ENCODE measurements at places on chromosomes 12 and 14.
A peak's percentile ranks its signal among the peaks of the same experiment; 100 is the strongest.

DNA sequence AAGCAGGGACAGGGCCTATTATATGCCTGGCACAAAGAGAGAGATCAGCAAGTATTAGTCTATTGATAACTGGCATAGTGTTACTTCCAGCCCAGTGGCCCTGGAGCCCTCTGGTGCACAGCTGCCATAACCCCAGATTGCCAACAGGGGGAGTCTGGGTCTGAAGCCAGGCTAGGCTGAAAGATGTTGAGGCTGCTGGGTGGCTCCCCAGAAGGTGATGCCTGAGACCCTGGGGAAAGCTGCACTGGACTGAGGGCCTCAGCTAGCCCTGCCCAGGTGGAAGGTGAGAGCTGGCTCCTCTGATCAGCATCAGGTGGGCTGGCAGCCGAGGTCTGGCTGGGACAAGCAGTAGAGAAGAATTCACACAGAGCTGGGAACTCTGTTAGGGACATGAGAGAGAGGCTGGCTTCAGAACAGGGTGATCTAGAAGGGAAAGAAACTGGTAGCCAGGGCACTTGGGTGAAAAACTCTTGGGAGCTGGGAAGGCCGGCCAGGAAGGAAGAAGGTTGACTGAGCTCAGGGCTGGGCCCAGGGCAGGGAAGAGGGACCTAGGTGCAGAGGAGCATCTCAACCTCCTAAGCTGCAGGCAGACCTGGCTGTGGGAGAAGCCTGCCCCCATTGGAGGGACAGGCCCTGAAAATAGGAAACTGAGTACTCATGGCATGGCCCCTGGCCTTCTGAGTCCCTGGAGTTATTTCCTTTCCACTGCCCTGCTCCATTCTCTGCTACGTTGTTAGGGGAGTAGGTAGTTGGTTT, 3.9 kb downstream of the GZMH start:
- no peak for DNase-seq

GRCh38 chr14:60166142-60166541, 944 bp upstream of the DHRS7 start:
- no peak for DNase-seq

DNA sequence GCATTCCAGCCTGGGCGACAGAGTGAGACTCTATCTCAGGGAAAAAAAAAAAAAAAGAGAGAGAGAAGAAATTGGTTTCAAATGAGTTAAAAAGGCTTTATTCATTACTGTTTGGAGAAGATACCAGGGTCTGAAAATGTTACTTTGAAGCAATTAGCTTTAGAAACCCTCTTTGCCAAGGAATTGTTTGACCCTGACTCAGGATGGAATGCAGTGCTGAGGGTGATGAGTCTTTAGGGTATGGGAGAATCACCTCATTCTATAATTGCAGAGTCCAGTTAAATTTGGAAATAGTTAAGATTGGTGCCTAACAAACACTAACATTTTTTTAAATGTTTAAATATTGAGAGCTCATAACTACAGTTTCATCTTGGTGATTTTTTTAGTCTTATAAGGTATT, 13.3 kb downstream of the RAP1B start:
- no peak for DNase-seq

DNA sequence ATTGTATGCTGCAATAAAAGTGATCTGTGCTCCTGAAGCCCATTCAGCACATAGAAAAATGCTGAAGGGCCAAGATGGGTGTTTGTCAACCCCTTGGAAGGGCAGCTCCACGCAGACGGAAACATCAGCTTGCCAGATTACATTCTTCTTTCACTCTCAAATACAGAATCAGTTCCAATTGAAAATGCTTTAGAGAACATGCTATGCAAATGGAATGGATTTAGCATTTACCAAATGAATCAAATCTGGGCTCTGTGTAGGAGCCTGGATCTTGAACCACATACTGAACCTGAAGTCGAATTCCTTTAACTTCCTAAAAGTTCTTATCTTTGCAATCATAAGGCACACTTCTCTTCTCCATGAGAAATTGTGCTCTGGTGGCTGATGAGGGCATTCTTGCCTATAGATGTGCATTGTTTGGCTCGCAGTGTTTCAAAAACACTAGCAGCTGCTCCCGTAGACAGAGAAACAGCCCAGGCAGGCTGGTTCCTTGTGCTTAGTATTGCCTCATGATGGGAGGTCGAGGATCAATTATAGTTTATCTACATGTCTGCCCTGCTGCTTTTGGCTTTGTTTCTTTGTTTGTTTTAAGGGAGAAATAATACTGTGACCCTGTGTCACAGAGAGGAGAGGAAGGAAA, 489.8 kb upstream of the FLRT2 start:
- no peak for DNase-seq

GRCh38 chr12:510071-510825, 50.5 kb downstream of the B4GALNT3 start:
- peak; percentile 60 for DNase-seq

- no peak for DNase-seq
Measured at GRCh38 chr12:24446287-24446686, 496.8 kb upstream of the SOX5 start.

DNA sequence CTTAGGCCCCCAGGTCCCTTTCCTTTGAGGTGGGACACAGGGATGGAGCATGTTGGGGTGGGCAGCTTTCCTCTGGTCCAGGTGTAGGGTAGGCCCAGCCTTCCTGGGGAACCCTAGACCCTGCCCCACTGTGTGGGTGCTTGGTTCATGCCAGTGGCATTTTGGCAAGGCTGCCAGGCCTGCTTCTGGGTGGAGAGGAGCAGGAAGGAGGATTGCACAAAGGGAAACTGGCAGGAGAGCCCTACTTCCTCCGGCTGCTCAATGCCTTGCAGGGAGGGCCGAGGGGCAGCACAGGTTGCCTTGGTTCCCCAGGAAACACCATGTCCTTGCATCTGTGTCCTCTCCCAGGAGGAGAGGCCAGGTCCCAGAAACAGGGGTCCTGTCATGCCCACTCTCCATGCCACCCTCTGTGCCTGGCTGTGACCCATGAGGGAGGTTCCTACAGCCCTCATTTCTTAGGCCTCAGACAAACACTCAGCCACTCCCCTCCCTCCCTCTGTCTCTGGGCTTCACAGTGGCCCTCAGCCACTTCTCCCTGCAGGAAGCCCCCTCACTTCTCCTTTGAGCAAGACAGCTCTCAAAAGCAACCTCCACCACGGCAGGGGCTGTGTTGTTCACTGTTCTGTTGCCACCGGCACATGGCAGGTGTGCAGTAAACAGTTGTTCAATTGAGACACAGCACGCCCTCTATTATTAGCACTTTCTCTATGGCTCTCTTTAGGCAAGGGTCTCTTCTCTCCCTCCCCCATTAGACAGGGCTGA, 6.8 kb upstream of the KRT80 start:
- DNase-seq, result peak; percentile 52

DNA sequence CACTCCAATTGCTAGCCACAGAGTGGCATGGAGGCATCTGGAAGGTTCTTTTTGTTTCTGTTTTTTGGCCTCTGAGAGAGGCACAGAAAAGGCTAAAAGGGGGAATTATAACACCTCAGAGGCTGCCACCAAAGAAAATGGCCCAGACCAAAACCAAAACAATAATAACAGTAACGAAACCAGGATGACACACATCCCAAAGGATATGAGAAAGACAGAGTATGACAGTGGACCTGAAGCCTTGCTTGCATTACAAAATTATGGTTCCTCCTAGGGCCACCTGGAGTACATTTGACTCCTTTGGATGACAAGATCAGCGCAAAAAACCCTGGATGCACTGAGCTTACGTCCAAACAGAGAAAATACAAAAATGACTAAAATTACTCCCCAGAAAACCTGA, 152.7 kb downstream of the AEBP2 start:
- no peak for DNase-seq
